ENCODE measurements at places on chromosomes 2 and 18. TPM values are rescaled to one million over a fixed set of nuclear protein-coding genes. Genes with fewer than 3 reads are reported as not detected.

The UGT1A10 gene
- total RNA-seq, result not detected

- DNase-seq, result no peak
These were observed 11.8 kb downstream of the GCFC2 start for GRCh38 chr2:75698918-75699317.

- peak; percentile 91 for DNase-seq
These were observed 40.6 kb upstream of the ACYP2 start for GRCh38 chr2:54074606-54075341.

DNA sequence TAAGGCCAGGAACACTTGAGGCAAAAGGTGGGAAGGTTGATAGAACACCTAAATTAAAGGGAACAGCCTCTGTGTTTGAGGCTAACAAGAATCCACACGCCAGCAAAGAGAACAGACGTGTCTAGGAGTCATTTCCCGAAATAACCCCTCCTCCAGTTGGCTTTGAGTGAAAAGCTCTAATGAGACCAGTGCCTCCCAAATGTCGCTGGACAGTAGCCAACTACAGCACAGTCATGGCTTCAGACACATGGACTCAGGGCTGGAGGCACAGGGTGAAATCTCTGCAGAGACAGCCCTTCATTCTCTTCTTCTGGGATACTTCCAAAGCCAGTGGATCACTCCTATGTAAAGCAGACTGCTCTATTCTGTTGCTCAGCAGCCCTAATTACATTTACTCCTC is 49.6 kb downstream of the SOWAHC start:
- DNase-seq, result peak; percentile 46

DNA sequence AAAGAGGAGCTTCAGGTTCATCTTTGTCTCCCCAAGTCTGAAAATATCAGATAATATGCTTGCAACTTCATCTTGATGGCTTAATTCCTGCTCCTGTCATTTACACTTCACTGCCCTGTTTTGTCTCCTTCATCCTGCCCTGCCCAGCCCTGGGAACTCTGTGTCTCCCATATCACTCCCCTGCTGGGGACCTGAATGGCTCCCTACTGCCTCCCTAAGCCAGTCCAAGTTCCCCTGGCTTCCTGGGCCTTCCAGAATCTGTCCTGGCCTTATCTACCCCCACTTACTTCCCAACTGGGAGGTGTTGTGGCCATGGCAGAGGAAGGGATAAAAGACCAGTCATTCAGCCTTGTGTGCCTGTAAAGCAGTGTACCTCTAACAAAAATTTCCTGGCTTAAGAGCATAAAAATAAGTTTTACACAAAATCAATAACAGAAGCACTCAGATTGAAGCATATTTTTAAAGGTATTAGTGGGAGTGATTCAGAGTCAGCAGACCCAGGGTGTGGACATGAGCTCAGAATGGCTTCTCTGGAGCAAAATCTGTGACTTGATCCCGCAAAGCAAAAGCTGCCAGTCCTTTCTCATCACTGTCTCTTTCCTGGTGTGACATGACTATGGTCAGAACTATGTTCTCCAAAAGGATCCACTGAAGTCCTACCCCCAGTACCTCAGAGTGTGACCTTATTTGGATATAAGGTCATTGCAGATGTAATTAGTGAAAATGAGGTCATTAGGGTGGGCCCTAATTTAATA is 59.1 kb downstream of the INO80C start:
- peak; percentile 6 for DNase-seq

The SPDYA gene
- 0.69 TPM for total RNA-seq

DNA sequence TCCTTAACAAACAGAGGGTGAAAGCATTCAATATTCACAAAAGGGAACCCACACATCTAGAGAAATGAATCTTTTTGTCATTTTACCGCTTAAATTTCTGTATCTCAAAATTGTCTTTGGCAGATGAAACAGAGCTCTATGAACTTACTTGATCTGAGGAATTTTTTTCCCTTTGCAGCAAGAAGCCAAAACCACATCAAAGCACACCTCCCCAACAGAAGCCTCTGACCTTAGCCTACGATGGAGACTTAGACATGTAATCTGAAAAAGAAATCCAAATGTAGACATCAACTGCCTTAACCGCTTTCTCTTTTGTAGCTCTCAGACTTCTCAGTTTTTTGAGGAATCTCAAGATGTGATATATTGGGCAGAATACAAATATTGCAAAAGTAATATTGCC is 287.9 kb upstream of the HNMT start:
- DNase-seq, result no peak

GRCh38 chr2:235766278-235766677 is 272.4 kb downstream of the AGAP1 start:
- peak; percentile 92 for DNase-seq

The ZC3H6 gene
- total RNA-seq, result 1.3 TPM

DNA sequence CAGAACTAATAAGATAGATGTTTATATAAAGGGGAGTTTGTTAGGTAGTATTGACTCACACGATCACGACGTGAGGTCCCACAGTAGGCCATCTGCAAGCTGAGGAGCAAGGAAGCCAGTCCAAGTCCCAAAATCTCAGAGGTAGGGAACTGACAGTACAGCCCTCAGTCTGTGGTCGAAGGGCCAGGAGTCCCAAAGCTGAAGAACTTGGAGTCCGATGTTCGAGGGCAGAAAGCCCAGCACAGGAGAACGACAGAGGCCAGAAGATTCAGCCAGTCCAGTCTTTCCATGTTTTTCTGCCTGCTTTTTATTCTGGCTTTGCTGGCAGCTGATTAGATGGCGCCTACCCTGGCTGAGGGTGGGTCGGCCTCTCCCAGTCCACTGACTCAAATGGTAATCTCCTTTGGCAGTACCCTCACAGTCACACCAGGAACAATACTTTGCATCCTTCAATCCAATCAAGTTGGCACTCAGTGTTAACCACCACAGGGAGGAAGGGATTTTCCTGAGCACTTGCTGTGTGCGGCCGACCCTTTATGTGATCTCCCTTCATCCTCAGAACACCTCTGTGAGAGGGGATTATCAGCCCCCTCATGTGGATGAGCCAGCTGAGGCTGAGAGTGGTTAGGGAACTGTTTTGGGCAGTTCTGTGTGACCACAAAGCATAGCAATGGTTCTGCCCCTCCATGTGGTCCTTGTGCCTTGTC is 78.3 kb downstream of the RNF144A start:
- DNase-seq, result no peak

GRCh38 chr2:181354626-181355025 is 102.6 kb upstream of the ITGA4 start:
- DNase-seq, result peak; percentile 64

The PSMA8 gene
- not detected for total RNA-seq

The ERBB4 gene
- total RNA-seq, result under 0.01 TPM

DNA sequence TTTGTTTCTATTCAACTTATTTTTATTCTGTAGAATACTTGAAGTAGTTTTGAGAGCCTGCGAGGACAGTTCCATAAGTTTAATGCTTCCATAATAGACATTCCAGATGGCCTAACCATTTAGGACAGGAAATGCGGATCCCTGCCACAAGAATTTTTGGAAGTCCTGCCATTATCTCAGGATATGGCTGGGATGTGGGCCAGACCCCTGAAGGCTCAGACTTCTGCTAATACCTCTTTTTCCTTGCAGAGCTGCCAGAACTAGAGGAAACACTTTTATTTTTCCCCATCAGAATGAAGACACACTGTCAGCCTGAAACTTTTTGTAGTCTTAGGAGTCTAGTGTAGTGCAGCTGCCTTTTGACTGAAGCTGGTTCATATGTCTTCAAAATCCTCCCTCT is 806.5 kb downstream of the TDRD15 start:
- DNase-seq, result no peak

The ALPP gene
- total RNA-seq, result 14.4 TPM

DNA sequence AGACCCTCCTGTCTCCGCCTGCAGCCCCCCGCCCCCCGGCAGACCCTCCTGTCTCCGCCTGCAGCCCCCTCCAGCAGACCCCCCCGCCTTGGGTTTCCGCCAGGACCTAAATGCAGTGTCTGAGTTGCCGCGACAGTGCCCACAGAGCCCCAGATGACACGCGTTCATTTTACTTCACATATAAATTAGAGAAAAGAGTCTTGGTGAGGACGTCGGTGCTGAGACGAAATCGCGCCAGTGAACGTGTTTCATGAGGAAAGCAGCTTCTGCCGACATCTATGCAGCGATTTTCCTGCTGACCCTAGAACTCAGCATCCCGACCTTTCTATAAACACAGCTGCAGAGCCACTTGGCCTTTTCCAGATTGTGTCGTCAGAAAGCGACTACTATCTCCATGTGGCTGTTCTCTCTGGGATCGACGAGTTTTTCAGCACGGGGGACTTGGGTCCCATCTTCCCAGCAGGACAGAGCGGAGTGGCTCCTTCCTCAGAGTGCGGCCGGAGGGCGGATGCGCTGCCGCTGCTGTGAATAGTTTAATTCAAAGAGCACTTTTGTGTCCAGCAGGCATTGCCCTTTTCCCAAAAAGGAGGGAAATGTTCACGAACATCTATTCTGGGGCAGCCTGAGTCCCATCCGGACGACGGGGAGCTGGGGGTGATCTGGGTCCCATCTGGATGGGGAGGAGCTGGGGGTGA is 136.7 kb downstream of the NFATC1 start:
- no peak for DNase-seq

The COL5A2 gene
- total RNA-seq, result 56.2 TPM

DNA sequence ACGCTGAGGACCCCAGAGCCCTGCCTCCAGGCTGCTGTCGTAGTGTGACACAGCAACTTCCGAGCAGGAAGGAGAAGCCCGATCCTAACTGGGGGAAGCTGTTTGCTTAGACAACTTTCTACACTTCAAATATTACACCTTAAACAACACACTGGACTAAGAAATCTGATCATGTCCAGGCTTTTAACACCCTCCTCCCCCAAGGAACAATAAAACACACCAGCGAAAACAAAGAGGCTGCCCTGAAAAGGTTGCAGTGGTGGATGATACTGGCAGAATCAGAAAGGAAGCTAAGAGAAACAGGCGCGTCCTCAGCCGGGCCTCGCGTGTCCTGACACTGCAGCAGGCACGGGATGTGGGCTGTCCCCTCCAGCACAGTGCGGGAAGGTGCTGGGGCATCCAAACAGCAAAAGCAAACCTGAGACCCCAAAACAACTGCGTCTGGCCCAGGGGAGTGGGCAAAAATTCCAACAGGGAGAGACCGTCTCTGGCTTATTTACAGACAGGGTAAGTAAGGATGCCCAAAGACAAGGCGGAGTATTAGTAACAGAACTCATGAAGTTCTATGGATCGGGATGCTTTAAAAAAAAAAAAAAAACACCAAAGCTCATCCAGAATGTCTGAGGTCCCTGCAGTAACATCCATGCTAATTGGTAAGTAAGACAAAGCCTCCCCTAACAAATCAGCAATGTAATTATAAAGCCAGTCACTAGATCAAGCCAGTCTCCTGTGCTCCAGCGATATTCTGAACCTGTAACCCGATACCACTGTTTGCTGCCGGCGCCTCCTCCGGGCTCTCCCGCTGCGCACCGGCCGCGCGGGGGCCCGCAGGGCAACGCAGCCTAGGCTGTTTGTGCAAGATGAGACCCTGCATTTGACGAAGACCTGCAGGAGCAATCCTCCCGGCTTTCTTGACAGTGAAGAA is 9.0 kb downstream of the SERTAD2 start:
- DNase-seq, result peak; percentile 80

DNA sequence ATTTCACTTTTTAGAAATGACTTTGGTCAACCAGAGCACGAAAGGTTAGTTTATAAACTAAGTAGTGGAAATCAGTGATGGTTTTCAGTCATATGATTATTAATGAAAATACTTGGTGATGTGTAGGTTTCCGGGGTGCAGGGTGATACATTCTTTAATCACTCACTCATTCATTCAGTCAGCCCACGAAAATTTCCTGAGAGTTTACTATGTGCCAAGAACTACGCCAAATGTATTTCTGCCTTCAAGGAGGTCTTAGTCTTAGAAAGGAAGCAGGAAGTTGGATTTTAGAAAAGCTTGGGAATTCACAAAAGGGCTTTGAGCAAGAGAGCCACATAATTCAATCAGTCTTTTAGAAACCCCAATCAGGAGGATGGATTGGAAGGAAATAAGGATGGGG is 543.6 kb downstream of the PLCL1 start:
- DNase-seq, result no peak

The CLEC4F gene
- not detected for total RNA-seq

DNA sequence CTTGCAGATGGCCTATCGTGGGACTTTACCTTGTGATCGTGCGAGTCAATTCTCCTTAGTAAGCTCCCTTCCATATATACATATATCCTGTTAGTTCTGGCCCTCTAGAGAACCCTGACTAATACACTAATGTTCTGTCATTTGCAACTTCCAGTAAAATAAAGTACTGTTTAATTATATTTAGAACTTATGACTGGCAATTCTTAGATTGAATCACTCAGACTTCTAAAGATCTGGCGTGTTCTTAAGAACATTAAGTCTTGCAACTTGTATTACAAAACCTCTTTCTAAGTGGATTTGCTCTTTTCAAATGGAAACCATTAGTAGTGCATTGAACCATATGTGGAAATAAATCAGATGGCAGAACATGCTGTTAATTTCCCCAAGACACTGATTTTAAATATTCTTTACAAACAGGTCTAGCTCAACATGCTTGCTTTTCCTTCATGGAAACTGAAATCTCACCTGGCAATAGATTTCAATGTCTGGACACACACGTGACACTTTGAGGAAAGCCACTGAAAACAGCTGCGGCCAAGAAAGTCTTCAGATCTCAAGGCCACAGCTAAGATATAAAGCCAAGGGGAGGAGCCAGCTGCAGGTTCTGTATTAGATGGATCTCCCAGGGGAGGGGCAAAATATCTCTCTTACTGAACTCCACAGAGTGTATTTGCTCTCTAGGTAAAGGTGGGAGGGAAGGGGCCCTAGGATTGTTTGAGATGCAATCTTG is 50.6 kb downstream of the PMAIP1 start:
- DNase-seq, result peak; percentile 10

DNA sequence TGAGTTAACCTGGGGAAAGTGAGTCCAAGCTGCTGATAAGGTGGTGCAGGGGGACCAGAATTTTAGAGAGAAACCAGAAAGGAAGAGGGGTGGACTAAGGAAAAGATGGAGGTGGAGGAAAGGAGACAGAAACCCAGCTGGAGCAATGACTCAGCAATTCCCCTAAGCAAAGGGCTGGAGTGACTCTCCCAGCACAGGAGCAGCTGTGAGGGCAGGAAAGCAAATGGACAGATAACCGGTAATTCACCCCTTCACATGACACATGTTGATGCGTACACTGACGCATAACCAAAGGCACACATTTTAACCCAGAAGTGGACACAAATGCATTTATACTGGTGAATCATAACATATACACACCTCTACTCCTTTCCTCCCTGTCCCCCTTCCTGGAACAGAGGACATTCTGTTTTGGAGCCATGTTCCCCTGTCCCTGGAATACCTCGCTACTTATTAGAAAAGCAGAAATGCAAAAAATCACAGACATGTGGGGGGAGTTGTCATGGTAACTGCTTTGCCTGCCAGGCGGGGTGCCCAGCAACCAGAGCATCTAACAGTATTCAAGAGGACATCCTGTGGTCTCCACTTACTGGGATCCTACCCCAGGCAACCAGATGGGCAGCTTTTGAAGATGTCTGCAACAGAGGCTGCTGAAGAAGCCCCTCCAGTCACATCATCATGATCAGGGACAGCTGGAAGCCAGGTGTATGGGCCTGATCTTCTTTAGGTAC is 4.7 kb downstream of the CDK5R2 start:
- DNase-seq, result peak; percentile 88

GRCh38 chr2:37985333-37985732 is 60.2 kb downstream of the RMDN2 start:
- DNase-seq, result peak; percentile 52

GRCh38 chr2:82792316-82792715 is 1666.8 kb downstream of the SUCLG1 start:
- DNase-seq, result peak; percentile 25

The EEF1B2 gene
- 596 TPM for total RNA-seq

GRCh38 chr18:14978962-14979535 is 231.1 kb downstream of the ANKRD30B start:
- DNase-seq, result peak; percentile 79

Measured in PC-3 (cell line).